Activated CD8-positive, alpha-beta T cell treated with anti-CD3 and anti-CD28 coated beads for 36 hours (primary cell): ENCODE measurements at places on chromosomes 1 and 21. TPM values are rescaled to one million over a fixed set of nuclear protein-coding genes. Genes with fewer than 3 reads are reported as not detected.
A peak's percentile ranks its signal among the peaks of the same experiment; 100 is the strongest.

- no peak for DNase-seq
These were observed 11.4 kb upstream of the SPSB1 start for GRCh38 chr1:9281071-9281827.

The GPR25 gene
- total RNA-seq = 0.29 TPM

GRCh38 chr1:220032911-220033310, 13.4 kb downstream of the EPRS1 start:
- no peak for DNase-seq

- no peak for DNase-seq
These were observed 10.9 kb downstream of the VWA5B1 start for GRCh38 chr1:20301463-20302107.

The IL23R gene
- 1.2 TPM for total RNA-seq

DNA sequence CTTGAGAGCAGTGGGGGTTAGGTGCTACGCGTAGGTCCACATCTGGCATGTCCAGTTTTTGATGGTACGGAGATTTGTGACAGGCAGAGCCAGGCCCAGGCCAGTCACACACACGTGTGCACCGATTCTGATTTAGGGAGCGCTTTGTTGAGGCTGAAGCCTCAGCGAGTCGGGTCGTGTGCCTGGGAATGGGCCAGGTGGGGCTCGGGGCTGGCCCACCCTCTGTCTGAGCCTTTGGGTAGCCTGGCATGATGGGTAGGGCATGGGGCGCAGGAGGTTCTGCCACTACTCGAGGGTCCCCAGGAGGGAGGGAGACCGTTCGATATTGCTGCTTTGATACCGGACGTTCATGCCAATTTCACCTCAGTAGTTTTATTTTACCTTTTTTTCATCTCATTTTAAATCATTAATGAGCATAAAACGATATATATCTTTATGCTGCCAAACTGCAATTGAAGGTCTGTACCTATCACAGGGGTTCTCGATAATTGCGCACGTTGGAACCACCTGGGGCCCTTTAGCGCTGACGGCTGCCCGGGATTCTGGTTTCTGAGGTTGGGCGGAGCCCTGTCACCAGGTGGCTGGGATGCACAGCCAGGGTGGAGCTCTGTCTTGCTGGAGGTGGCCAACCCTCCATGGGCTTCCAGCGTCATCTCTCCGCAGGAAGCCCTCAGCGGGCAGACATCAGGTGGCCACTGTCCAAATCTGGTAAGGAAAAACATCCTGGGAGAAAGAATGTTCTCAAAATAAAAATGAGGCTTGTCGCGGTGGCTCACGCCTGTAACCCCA, 71.9 kb downstream of the SCCPDH start:
- DNase-seq = no peak

The MANEAL gene
- 1.2 TPM for total RNA-seq

GRCh38 chr1:201422436-201423030, 1.0 kb upstream of the TNNI1 start:
- no peak for DNase-seq

- no peak for DNase-seq
These were observed 69.7 kb upstream of the IPO9 start for GRCh38 chr1:201759194-201759815.

The LAX1 gene
- 20.7 TPM for total RNA-seq

- DNase-seq = no peak
These were observed 17.7 kb downstream of the CSMD2 start for GRCh38 chr1:34147301-34147700.

DNA sequence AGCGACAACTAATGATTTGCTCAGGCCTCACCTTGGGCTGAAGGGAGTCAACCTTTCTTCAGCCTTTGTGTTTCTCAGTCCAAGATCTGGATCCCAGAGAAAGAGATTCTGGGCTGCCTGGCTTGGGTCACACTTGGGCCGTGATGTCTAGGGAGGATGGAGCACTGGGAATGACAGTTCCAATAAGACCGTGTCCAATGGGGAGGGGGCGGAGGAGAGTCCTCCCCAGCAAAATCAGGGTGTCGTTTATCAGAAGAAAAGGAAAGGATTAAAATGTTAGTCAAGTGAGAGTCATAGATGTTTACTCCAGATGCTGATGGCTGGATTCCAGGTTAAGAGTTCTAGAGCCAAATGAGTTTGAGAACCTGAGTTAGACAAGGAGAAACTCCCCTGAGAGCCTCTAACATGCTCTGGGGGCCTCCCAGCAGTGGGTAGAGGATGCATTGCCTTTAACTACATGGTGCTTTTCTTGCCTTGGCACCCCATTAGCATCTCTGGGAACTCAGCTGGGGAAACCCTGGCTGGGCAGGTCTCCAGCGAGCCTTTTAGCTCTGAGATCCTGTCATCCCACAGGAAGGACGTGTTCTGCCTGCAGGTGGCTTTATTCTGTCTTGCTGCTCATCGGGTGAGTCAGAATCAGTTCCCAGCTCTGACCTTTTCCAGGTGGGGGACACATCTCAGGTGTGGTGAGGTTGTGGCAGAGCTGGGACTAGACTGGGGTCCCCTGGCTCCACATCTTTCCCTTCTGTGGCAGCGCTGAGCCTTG, 22.2 kb downstream of the NIPAL3 start:
- no peak for DNase-seq

- DNase-seq = no peak
These were observed 474.3 kb upstream of the CAMK1G start for GRCh38 chr1:209109001-209109785.

DNA sequence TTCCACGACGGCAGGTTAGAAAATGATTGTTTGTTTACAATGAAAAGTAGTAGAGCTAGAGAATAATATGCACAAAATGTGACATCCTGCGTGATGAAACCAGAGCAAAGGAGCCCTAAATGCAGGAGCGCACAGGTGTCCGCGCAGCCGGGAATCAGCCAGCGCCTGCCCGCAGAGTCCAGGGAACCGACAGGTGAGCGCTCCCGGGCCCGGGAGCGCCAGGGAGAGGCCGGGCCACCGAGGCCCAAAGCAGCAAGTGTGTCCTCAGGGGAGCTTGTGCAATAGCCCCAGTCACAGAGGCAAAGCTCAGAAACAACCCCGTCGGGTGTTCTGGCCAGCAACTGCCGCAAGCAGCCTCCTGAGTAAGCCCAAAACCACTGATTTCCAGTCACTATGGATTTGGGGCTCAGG, 789 bp upstream of the GALE start:
- DNase-seq = no peak

DNA sequence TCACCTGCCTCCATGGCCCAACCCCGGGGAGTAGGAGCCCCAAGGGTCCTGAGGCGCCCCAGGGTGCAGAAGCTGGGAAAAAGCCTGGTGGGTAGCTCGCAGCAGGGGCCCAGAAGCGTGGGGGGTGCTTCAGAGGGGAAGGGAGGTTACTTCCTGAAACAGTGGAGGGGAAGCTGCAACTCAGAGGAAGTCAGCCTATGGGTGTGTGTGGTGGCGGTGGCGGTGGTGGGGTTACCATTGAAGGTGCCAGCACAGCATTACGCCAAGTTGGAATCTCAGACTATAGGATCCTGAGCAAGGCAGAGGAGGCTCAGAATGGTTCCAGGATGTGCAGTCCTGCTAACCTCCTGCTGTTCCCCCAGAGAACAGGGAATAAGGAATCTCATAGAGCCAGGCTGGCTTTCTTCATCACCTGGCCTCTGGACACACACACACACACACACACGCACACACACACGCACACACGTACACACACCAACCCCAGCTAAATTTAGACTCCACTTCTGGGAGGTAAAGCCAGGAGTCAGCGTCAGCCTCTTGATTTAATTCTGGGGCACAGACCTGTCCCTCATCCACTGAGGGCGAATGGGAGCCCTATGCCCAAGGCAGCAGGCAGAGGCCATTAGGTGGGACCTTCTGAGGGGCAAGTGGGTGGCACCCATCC, 1.3 kb downstream of the DENND4B start:
- DNase-seq = peak; percentile 94

DNA sequence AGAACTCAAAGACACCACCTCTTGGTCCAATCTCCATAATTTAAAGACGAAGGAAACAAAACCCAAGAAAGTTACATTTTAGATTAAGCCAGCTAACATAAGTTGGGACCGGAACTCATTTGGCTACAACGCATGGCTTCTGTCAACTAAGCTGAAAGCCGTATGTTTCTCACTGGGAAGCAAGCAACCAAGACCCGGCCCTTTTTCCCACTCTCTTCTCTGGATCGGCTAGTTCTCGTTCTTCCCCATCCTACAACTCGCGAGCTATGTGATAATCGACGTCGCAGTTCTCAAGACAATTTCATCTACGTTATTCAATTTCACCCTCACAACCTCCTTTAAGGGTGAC, 601 bp downstream of the CCT8 start:
- no peak for DNase-seq

- no peak for DNase-seq
These were observed 10.4 kb upstream of the KLF18 start for GRCh38 chr1:44151808-44152207.

- DNase-seq = no peak
These were observed 194.3 kb upstream of the GREM2 start for GRCh38 chr1:240806200-240806745.

DNA sequence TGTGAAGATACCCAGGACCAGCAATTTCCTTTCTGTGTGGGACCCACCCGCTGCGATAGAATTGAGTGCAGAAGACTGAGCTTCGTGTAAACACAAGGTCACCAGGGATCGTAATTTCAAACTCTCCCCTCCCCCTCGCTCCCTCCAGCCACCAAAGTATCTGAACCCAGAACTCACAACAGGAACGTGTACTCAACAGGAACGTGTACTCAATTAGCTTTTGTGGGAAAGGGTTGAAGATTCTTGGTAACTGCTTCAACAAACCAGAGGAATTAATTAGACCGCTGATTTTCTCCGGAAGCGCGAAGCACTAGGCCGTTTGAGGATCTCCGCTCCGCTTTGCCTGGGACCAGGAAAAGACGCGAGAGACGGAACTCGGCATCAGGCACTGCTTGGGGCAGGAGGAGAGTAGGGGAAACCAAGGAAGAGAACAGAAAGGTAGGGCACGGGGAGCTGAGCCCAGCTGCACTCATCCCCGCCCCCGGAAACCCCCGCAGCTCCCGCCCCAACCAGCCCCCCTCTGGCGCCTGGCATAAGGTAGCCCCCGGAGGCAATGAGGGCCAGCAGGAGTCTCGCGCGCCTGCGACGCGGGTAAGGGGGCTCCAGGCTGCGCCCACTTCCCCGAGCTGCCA, 453 bp downstream of the DRAM2 start:
- DNase-seq = peak; percentile 65

DNA sequence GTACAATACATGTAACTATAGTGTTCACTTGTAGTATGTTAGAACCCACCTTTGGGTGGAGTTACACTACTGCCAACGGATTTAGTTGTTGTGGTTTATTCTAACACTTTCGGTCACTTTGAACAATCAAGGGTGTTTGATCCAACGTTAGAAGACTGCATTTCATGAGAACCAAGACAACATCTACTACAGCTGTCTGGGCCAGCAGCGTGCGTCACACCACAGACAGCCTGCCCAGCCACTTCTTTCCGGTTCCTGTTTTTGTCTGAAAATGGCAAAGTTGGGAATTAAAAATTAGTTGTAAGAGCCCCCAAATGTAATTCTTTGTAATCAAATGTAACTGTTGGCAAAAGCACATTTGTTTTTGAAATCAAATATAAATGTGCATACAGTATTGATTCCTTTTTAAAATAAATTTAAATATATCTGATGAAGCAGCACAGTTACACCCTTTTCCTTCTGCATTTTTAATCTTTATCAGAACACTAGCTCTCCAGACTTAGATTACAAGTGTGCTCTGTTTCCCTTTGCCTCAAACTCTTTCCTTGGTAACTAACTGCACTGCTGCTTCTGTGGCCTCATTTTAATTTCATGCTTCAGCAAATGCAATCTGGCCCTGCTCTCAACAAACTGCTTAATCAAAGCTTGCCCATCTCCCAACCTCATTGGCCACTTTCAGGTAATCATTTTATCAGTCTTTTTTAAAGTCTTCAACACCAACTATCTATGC, 86.6 kb upstream of the DPH5 start:
- DNase-seq = peak; percentile 82

GRCh38 chr1:54254055-54254454, 54.1 kb downstream of the MRPL37 start:
- DNase-seq = no peak

- DNase-seq = no peak
These were observed at the start of gene LDLRAD2 for GRCh38 chr1:21811875-21812305. Gene LDLRAD2, plus strand, starts transcription at chr1:21812265. Its CDS starts 187 bp downstream, at chr1:21812452.

GRCh38 chr21:18253221-18253620, 8.6 kb downstream of the CHODL start:
- DNase-seq = no peak

DNA sequence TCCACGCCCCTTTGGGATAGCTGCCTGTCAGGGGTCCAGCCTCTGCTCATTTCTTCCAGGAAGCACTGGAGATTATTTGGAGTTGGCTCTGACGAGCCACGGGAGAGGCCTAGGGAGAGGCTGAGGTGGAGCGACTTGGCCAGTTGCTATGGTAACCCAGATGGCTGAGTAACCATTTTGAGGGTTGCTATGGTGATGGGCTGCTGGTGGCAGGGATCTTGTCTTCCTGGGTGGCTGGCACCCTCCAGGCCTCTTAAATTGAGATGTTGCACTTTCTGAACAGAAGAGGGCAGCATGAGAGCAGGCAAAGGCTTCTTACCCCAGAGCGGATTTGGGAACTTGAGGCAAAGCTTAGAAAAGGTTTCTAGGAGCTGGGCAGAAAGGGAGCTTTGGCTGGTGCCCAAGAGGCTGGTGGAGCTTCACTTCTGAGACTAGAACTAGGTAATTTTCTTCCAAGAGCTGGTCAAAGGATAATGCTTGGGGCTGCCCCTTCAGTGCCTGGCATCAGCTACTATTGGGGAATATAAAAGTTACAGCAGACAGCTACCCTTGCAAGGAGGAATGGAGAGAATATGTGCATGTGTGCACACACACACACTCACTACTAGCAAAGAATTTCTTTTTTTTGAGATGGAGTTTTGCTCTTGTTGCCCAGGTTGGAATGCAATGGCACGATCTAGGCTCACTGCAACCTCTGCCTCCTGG, 72.5 kb downstream of the NDUFS5 start:
- DNase-seq = peak; percentile 74

GRCh38 chr1:100234432-100234831, 15.2 kb downstream of the DBT start:
- DNase-seq = no peak

GRCh38 chr1:183989078-183989577, 48.4 kb downstream of the COLGALT2 start:
- peak; percentile 74 for DNase-seq

The PM20D1 gene
- 0.22 TPM for total RNA-seq

The CASQ1 gene
- total RNA-seq = not detected

GRCh38 chr1:89670163-89670562, 37.2 kb downstream of the LRRC8C start:
- DNase-seq = no peak

DNA sequence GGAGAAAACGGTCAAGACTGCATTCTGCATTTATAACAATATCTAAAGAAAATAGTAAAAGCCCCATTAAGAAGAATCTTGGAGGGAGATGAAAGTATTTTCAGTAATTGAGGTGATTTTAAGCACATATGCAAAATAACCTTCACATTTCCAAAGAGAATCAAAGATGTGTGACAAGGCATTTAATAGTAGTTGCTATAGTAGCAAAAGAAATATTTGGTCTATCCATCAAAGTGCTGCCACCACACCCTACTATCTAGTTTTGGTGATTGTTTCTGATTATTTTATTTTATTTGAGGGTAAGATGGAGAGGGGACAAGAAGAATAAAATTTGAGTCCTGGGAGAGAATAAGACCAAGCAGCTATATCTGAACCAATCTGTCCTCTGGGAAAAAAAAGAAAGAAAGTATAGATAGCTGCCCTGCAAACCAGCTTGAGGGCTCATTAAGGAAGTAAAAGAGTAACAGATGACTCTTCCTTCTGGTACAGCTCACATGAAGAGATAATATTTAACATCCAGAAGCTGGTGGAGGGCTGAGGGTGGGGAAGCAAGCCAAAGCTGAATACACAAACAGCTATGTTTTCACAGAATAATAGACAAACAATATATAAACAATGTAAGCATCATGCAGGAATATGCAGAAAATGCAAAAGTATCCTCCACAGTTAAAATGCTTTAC, 47.2 kb upstream of the RASAL2 start:
- DNase-seq = no peak

The GBP4 gene
- total RNA-seq = 34.2 TPM
